ENCODE measurements at places on chromosomes 3 and 15. TPM values are rescaled to one million over a fixed set of nuclear protein-coding genes. Genes with fewer than 3 reads are reported as not detected.
A peak's percentile ranks its signal among the peaks of the same experiment; 100 is the strongest.

- DNase-seq, result peak; percentile 44
Observed at GRCh38 chr3:159252274-159252673, 450.4 kb downstream of the MFSD1 start.

DNA sequence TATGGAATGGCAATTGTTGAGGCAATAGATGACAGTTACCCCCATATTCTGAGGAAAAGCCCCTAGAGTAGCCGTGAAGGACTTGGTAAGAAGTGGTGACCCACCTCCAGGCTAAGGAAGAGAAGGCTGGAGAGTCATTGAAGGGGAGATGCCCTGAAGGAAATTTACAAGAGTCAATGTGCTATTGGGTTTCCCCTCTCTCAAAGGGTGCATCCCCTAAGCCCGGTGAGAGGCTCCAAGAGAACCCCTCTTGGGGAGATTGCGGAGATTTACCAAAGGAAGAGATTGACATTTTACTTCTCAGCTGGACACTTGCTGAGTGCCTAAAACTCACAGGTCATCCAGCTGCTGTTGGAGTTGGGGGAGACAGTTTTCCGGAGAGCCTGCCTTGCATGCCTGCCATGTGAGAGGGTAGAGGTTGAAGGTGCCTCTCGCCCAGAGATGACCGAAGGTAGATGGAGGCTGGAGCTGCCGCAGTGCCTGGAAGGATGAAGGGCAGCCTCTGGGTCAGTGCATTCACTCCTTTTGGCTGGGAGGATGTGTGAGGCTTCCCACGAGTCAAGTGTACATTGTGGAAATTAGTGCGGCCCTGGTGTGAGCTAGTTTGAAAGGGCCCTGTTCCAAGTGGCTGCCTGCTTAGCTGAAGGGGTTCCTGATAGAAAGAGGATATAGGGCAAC, 30.7 kb downstream of the MESD start:
- no peak for DNase-seq

DNA sequence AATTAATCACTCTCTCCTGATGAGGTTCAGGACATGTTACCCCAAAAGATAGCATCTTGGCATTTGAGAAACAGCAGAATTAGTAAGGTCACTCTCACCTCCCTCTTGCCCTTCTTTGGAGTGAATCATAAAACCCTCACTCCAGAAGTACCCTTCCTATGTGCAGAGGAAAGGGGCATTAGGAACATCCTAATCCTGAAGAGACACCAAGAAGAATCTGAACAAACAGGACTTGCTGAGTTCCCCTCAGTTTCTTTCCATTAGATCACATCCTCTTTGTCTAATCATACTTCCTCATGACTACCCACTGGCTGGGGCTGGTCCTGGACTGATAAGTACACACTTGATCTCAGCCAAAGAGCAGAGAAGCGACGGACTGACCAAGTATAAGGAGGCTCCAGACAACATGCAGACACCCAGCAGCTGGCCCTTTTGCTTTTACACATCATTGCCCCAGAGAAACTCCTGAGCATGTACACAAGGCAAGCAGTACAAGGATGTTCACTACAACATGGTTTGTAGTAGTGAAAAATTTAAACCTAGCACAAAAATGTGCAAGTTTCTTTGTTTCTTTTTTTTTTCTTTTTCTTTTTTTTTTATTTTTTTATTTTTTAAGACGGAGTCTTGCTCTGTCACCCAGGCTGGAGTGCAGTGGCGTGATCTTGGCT, 15.0 kb upstream of the TM6SF1 start:
- DNase-seq, result no peak

DNA sequence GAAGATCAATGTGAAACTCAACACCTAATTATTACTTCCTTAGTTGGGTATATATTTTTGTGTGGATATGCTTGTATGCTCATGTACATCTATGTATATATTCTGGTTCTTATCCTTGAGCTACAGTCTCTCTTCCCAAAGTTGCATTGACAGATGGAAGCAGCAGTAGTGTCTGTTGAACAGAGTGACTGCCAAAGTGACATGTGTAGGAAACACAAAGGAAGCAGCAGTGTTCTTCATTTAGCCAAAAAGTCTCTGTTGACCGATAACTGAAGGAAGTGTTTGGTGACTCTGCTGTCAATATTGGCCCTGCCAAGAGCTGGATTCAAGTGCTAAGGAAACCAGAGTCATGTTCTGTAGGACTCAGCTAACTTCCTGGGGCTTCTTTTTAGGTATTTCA, 123.8 kb downstream of the C3orf70 start:
- no peak for DNase-seq

DNA sequence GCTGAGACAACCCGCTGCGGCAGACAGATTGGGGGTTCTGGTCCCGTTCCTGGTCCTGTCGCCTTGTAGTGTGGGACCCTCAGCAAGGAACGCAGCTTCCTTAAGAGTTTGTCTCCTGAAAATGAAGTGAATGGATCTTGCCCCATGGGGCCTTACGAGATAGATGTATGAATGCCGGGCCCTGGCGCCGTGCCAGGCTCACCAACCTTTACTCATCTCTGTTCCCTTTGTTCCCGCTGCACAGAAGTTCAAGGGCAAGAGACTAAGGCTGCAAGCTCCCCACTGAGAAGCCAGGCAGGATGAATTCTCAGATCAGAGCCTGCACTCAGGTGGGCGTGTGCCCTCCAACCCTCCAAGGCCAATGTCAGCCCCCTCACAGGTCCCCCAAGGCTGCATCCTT, 162.7 kb upstream of the IQSEC1 start:
- peak; percentile 57 for DNase-seq

GRCh38 chr3:72721683-72722381, 126.4 kb downstream of the SHQ1 start:
- DNase-seq, result no peak

GRCh38 chr3:190124067-190124466, 3.4 kb upstream of the P3H2 start:
- DNase-seq, result no peak

DNA sequence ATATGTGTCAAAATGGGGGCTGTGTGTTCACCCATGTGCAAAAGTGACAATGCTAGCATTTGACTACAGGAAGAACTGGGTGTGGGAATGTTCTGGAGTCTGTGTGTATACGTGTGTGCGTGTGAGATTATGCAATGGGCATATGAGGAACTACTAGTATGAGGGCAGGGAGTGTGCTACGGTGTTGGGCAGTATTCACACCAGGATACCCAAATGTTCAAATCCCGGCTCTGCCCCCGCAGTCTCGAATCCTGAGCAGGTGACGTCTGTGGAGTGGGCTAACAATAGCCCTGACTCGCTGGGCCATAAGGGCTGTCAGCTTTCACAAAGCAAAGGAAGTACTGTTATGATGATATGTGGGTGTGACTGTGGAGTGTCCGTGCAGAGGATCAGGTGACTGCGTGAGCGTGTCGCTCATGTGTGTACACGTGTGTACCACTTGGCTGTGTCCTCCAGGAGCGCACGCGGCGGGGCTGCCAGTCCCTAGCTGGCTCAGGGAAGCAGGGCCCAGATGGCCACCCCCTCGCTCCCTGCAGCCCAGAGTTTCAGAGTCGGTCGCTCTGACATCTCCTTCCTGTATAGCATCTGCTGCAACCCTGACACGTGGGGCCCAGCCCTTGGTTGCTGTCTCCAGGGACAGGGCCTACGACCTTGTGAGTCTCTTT, 27.2 kb downstream of the IQSEC1 start:
- DNase-seq, result no peak

DNA sequence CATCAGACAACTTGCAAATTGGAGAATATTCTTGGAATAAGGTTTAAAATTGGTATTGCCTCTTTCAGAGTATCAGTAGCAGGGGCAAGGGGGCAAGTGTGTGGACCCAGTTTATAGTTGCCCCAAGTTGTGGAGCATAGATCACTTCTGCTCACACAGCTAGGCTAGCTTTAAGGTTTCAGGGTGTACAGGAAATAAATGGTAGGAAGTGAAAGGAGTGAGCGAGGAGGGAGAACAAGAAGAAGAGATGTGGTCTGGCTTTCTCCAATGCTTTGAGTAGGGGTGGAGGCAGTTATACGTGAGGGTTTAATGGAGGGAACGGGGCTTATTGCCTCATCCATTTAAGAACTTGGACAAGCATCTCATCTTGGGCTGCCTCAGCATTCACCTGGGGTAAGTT, 290.0 kb upstream of the CFAP20DC start:
- DNase-seq, result no peak

DNA sequence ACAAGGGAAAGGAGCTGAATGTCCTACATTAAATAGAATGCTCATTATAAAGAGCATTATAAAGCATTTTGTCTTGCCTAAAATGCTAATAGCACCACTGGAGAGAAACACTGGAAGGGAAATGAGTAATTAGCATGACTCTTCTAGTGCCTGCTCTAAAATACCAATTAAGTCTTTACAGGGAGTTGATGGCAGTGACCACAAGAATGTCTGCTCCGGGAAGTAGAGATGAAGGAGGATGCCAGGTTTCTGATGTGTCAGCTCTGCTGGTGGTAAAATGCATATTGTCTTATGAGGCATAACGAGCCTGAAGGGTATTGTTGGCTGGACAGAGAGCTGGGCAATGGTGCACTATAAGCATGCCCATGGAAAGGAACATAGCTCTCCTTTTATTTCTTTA, 49.5 kb downstream of the MYLK start:
- peak; percentile 99 for DNase-seq

GRCh38 chr3:117844676-117845075, 1135.1 kb downstream of the TUSC7 start:
- DNase-seq, result no peak

DNA sequence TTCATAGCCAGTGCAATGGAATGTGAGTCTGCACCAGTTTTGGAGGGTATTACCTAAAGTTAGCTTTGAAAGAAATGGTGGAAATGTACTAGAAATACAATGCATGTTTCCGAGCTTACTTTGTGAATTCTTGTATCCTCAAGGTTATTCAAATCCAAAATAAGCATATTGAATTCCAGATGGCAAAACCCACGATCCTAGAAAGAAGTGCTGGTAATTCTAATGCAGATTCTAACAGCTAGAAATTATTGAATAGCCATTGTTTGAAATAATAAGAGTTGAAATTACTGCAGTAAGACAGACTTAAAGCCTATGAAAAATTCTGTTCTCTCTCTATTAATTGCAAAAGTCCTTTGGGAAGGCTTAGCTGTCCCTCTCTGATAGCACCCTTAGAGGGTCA, 258.4 kb downstream of the CHL1 start:
- DNase-seq, result no peak

DNA sequence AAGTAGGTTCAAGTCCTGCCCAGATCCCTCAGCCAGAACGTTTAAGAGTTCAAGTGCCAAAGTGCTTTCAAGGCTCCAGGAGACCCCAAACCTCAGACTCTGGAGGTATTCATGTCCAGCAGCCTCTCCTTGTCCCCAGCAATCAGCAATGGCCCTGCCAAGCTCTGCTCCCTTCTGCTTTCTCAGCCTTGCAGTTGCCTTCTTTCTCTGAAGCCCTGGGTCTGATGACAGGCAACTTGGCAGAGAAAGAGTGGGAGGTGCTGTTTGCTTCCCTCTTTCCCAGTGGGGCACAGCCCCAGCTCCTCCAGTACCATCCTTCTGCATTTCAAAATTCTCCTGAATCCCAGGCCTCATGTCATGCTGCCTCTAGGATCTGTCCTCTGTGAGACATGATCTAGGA, 40.2 kb downstream of the ATP2B2 start:
- no peak for DNase-seq

The RBP2 gene
- not detected for total RNA-seq

The ZNF80 gene
- total RNA-seq, result not detected

The PLA2G4B gene
- total RNA-seq, result 0.57 TPM

The VIPR1 gene
- not detected for total RNA-seq

The RHOV gene
- total RNA-seq, result 1.4 TPM

The TXNRD3 gene
- total RNA-seq, result 16.2 TPM
